ENCODE measurements at places on chromosomes 11 and 22. TPM values are rescaled to one million over a fixed set of nuclear protein-coding genes. Genes with fewer than 3 reads are reported as not detected.

GRCh38 chr11:13333456-13333957 lies 55.9 kb downstream of the BMAL1 start:
- peak; percentile 95 for DNase-seq

DNA sequence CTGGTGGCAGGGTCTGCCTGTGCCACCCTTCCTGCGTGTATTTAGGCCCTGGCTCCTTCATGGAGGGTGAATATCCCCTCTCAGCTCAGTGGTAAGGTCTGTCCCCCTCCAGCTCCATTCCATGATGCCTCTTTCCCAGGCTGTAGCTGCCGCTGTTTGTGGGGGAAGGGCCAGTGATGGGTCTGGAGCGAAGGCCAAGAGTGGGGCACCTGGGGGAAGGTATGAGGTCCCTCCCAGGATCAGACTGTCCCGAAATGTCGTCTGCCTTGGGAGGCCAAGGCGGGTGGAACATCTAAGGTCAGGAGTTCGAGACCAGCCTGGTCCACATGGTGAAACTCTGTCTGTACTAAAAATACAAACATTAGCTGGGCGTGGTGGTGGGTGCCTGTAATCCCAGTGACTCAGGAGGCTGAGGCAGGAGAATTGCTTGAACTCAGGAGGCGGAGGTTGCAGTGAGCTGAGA lies 1.1 kb downstream of the CD151 start:
- peak; percentile 57 for DNase-seq

DNA sequence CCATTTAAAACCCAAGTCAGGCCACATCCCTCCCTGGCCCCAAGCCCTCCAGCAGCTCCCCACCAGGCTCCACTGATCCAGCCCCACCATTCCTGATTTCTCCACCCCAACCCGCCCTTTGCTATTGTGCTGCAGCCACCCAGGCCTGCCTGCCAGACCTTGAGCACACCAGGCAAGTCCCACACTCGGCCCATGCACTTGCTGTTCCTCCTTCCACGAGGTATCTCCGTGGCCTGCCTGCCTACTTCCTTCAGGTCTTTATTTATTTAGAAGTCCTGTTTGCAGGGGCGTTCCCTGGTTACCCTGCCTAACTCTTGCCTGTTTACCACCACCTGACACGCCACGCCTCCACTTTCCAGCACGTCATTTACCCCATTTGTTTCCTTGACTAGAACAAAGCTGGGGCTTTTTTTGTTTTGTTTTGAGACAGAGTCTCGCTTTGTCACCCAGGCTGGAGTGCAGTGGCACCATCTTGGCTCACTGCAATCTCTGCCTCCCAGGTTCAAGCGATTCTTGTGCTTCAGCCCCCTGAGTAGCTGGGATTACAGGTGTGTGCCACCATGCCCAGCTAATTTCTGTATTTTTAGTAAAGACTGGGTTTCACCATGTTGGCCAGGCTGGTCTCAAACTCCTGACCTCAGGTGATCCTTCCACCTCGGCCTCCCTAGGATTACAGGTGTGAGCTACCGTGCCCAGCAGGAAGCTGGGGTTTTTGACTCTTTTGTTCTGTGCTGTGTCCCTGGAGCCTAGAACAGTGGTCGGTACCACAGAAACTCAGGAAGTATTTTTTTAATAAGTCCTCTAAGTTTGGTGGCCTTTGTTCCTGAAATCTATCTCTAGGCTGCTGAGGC lies 6.7 kb downstream of the CENPM start:
- peak; percentile 67 for DNase-seq

- DNase-seq = peak; percentile 89
These were observed 32.7 kb downstream of the ARHGAP42 start for GRCh38 chr11:100719809-100720221.

DNA sequence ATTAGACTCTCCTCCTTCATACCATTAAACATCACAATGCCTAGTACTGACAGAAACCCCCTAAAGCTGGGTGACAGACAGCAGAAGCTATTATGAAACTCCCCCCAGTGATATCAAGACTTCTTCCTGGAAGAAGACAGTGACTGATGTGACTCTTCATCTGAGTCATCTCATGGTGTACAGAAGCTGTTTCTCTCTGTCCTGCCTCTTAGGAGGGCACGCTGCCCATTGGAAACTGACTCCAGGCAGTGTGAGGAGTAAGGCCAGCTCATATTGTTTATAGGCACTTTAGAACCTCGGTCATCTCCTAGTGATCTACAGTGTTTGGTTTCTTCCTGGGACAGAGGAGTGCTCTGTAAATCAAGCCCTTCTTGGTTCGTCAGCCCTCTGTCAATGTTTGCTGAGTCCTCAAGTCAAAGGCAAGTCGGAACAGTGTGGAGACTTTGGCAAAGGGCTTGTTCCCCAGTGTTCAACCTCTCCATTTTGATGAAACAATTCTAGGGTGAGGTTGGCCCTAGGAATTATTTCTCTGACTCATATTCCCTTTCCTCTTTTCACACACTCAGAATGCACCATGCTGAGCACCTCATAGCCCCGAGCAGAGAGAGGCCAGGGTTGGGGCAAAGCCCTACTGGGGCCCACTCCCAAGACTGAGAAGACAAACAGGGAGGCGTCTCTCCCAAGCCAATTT lies 172.5 kb upstream of the TMEM45B start:
- no peak for DNase-seq

- peak; percentile 51 for DNase-seq
These were observed 51.0 kb downstream of the SYTL2 start for GRCh38 chr11:85759915-85760314.

- no peak for DNase-seq
These were observed 31.7 kb downstream of the POU2F3 start for GRCh38 chr11:120271672-120272071.

DNA sequence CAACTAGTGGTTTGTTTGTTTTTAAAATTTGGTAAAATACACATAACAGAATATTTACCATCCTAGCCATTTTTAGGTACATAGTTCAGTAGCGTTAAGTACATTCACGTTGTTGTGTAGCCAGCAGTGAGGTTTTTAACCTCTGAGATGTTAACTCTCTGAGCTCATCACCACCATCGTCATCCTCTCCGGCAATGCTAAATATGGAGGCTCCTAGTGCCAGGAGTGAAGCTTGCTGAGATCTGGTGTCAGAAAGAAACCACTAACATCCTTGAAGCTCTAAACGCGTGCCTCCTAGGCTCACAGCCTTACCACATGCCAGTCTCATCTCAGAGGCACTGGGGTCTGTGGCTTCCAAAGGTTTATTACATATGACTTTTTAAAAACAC lies 330.2 kb upstream of the B3GAT1 start:
- no peak for DNase-seq

DNA sequence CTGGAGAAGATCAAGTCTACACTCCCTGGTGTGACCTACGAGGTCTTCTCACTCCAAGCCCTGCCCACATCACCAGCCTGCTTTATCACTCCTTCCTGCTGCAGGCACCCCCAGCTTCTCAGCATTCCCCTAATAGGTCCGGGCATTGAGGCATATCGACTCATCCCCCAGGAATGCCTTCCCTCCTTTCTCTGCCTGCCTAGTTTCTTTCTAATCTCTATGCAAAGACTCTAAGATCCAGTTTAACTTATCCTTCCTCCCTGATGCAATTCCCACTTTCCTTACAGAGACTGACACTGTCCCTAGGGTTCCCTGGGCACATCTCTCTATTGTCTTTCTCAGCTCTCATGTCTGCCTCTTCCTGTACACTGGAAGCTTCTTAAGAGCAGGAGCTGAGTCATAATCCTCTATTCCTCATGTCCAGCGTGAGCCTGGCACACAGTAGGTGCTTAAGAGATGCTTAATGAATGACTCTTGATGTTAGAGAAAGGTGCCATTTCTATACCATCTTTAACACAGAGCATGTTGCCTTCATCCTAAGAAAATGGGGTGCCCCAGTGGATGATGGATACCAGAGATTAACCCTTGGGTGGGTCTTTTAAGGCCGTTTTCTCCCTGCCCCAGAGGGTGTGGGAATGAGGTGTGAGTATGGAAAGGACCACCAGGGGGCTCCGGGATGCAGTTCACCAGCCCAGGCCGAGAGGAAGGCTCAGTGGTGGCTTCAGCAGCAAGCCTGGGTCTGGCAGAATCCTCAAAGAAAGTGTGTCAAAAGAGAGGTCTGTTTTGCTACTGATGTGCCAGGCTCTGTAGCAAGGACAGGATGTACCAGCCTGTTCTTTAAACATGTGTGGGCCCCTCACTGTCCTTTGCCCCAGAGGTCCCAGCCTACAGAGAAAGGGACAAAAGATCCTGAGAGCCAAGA lies 34.7 kb downstream of the PARVA start:
- DNase-seq = peak; percentile 86

DNA sequence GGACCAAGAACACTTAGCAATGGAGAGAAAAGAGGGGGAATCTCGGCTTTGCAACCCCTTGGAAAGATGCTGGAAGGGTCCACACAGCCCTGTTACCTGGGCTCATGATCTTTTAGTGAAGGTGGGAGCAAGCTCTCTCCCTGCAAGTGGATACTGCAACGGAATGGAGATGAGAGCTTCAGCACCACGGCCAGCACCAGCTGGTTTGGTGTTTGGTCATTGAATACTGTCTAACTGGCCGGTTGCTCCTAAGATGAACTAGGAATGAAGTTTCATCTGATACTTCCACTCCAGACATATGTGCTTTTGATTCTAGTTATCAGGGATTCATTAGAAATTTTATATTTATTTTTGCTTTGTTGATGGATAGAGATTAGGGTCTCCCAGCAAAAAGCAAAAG lies 16.3 kb downstream of the HTR3A start:
- DNase-seq = peak; percentile 53

DNA sequence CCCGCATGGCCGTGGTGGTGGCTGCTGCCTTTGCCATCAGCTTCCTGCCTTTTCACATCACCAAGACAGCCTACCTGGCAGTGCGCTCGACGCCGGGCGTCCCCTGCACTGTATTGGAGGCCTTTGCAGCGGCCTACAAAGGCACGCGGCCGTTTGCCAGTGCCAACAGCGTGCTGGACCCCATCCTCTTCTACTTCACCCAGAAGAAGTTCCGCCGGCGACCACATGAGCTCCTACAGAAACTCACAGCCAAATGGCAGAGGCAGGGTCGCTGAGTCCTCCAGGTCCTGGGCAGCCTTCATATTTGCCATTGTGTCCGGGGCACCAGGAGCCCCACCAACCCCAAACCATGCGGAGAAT lies 10.9 kb upstream of the ARHGEF17 start:
- no peak for DNase-seq

DNA sequence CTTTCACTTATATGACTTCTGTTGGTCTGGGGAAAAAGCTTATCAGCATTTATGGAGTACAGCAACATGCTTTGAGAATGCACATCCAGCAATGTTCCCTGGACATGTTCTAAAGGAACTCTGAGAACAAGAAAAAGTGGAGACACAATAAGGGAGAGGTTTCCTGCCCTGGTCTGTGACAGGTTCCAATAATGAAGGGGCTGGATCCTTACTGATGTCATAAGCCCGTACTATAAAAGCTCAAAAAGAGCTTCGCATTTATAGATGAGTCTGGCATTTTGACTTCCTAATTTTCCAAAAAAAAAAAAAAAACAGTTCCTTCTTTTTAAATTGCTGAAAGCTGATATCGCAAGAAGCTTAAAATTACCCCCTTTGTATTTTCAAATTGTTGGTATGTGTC lies 129.1 kb downstream of the MPPED2 start:
- no peak for DNase-seq

- peak; percentile 75 for DNase-seq
These were observed 16.7 kb downstream of the ATG2A start for GRCh38 chr11:64900263-64900678.

GRCh38 chr22:23773483-23774113 lies 949 bp downstream of the MMP11 start:
- DNase-seq = no peak

GRCh38 chr22:29369460-29369859 lies 18.9 kb downstream of the AP1B1 start:
- no peak for DNase-seq

DNA sequence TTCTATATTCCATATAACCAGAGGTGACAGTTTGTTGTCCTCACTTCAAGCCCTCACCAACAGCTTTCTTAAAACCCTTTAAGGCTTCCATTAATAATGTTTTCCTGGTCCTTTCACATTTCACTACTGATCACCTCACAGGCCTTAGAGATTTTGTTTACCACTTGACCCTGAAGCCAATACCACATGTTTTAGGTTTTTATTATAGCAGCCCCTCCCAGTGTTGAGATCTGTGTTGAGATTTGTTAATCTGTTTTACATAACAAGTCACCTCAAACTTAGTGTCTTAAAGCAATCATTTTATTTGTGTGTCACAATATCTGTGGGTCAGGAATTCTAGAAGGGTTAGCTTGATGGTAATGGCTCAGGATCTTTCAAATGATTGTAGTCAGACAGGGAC lies 49.9 kb downstream of the FAR1 start:
- DNase-seq = no peak

- DNase-seq = no peak
These were observed 5.5 kb downstream of the NPAT start for GRCh38 chr11:108216988-108217387.

- no peak for DNase-seq
These were observed 16.4 kb downstream of the ZBED4 start for GRCh38 chr22:49869845-49870712.

- DNase-seq = no peak
These were observed 41.8 kb upstream of the KCNQ1OT1 start for GRCh38 chr11:2741377-2742131.

- DNase-seq = no peak
These were observed 32.1 kb downstream of the RAB30 start for GRCh38 chr11:83039566-83039965.

DNA sequence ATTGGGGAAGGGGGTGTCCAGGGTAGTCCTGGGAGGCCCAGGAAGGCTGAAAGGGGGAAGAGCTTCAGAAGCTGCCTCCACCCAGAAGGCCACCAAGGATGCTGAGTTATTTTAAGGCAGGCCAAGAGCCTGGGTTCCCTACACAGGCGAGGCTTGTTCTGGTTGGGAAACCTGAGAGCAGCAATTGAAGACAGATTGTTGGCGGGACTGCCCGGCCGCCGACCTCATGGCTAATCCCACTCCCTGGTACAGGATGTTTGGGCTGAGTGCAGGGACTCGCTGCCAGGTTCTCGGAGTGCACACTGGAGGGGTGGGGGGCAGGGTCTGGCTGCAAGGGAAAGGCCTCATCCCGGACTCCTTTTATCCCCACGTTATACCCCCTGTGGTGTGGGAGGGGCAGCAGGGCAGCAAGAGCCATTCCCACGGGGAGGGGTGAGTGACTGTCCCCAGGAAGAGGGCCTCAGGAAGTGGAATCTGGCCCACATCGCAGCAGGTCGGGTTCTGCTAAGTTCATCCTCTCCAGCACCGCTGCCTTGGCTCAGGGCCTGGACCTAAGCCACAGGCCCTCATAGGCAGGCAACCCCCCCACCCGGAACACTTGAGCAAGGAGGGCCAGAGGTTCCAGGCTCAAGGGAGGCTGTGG lies 43.6 kb upstream of the PRR5 start:
- DNase-seq = no peak

- no peak for DNase-seq
These were observed 62.5 kb upstream of the FGF3 start for GRCh38 chr11:69881467-69882269.

LRRC56 gene
- 10.0 TPM for total RNA-seq

FAM181B gene
- not detected for total RNA-seq

RAB3IL1 gene
- not detected for total RNA-seq

SLC37A2 gene
- 0.23 TPM for total RNA-seq

OR51I1 gene
- not detected for total RNA-seq

ACRV1 gene
- not detected for total RNA-seq

LRP4 gene
- total RNA-seq = 0.15 TPM

PRG2 gene
- total RNA-seq = not detected

All from HT-29 (cell line).